ENCODE measurements at places on chromosomes 7 and 10. TPM values are rescaled to one million over a fixed set of nuclear protein-coding genes. Genes with fewer than 3 reads are reported as not detected.

DNA sequence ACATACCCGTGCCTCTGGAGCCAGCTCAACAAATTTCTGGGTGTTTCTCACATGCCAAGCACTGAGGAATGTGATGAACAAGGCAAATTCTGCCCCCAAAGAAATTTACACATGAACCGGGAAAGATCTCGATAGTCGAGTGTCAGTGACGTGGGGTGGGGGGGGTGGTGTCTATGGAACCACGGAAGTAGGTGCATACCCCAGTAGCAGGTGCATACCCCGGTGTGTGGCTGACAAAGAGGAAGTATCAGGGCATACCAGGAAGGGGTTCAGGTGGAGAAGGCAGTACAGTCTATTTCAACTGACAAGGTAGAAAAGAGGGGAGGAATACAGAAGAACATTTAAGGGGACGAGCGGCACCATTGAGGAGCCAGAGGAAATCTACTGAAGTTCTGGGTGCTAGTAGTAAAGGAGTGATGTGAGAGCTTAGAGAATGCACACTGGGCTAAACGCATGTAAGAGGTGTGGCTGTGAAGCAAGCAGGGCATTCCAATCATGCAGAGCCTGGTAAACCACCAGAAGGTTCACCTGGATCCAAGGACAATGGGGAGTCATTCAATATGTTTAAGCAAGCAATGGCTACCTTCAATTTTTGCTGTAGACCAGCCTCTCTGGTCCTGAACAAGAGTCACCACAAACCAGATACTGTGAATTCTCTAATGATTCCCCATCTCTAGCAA lies 6.2 kb downstream of the CCDC6 start:
- H3K27ac ChIP-seq = peak overlapping the region; percentile 46
- no peaks in the 10 kb centered on the region for H3K27me3 ChIP-seq
- H3K4me1 ChIP-seq = peaks cover 83% of the 10 kb centered on the region
- no peaks in the 10 kb centered on the region for H3K36me3 ChIP-seq
- no peak overlapping the region for H3K4me3 ChIP-seq

GRCh38 chr10:17387861-17388503 lies 66.4 kb downstream of the ST8SIA6 start:
- H3K36me3 ChIP-seq = peaks cover 6% of the 10 kb centered on the region
- H3K27ac ChIP-seq = peak overlapping the region; percentile 79
- no peaks in the 10 kb centered on the region for H3K27me3 ChIP-seq
- H3K4me1 ChIP-seq = peaks cover 37% of the 10 kb centered on the region
- no peak overlapping the region for H3K4me3 ChIP-seq
- DNase-seq = no peak

SPDYE8 gene
- total RNA-seq = not detected

LRMDA gene
- total RNA-seq = 0.48 TPM

CALD1 gene
- 120 TPM for total RNA-seq

DNA sequence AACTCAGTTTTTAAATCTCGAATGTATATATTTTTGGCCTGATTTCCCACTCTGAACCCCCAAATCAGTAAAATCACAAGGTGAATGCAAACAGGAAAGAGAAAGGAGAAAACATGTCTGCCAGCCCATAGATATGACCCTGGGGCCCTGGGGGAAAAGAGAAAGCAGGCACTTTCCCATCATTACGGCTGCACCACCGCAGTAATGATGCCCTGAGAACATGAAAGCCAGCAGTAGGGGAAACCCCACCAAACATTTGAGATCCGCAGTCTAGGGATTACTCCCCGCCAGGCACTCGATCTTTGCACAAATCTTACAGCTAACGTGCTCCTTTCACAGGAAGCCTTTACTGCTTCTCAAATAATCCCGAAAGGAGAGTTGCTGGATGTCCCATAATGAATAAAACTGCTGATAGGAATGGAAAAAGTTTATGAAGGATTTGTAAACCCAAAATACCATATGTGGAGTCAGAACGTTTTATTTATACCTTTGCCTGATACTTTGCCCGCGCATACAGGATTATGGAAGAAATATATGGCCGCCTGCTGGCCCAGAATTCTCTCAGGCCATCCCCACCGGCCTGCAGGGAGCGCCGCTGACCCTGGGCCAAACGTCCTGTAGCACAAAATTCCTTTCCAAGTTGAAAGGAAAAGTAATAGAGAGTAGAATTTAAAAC lies 180.0 kb upstream of the INHBA start:
- no peak for DNase-seq
- H3K4me1 ChIP-seq = peaks cover 15% of the 10 kb centered on the region
- no peaks in the 10 kb centered on the region for H3K27me3 ChIP-seq
- H3K27ac ChIP-seq = no peak overlapping the region
- H3K36me3 ChIP-seq = no peaks in the 10 kb centered on the region

- no peak overlapping the region for H3K4me3 ChIP-seq
- H3K4me1 ChIP-seq = no peaks in the 10 kb centered on the region
- peak; percentile 37 for DNase-seq
- peaks cover 57% of the 10 kb centered on the region for H3K36me3 ChIP-seq
Observed at GRCh38 chr7:99525713-99526440, 21.4 kb downstream of the ZKSCAN5 start.

DNA sequence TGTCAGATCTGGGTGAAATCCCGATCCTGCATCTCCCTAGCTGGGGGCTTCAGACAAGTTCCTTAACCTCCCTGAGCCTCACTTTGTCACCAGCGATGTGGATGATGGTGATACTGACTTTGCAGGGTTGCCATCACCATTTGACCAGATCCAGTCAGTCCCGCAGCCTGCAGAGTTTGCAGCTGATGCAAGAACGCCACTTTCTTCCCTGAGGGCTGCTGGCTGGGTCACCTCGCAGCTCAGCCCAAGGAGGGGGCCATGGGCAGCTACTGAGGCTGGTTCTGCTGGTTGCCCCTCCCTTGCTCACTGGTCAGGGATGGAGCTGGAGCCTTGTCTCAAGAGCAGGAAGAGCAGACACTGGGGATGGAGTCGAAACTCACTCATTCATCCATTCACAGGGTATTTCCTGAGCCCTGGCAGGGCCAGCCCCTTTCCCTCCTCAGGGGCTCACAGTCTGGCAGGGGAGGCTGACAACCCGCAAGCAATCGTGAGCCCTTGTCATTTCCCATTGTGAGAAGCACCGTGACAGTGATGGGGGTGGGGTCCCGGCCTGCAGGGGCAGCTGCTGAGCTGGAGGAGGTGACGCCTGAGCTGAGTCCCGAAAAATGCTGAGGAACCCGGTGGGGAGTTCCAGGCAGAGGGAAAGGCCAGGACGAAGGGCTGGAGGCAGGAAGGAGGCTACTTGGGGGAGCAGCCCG lies 111.1 kb upstream of the TCF7L2 start:
- DNase-seq = peak; percentile 61
- H3K4me3 ChIP-seq = no peak overlapping the region
- H3K4me1 ChIP-seq = peaks cover 40% of the 10 kb centered on the region
- H3K36me3 ChIP-seq = no peaks in the 10 kb centered on the region
- peaks cover 21% of the 10 kb centered on the region for H3K27me3 ChIP-seq

GPRIN2 gene
- 20.9 TPM for total RNA-seq

DNA sequence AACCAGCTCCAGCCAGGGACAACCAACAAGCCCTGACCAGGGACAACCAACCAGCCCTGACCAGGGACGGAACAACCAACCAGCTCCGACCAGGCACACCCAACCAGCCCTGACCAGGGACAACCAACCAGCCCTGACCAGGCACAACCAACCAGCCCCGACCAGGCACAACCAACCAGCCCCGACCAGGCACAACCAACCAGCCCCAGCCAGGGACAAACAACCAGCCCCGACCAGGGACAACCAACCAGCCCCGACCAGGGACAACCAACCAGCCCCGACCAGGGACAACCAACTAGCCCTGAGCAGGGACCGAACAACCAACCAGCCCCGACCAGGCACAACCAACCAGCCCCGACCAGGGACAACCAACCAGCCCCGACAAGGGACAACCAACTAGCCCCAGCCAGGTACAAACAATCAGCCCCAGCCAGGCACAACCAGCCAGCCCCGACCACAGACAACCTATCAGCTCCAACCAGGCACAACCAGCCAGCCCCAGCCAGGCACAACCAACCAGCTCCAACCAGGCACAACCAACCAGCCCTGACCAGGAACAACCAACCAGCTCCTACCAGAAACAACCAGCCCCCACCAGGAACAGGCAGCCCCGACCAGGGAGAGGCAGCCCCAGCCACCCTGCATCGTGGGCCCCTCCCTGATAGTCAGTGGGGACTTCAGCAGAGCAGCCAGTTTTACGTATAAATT lies 56.4 kb downstream of the PROSER2 start:
- no peak for DNase-seq
- no peak overlapping the region for H3K27ac ChIP-seq
- H3K4me1 ChIP-seq = peaks cover 28% of the 10 kb centered on the region
- H3K27me3 ChIP-seq = no peaks in the 10 kb centered on the region

DNA sequence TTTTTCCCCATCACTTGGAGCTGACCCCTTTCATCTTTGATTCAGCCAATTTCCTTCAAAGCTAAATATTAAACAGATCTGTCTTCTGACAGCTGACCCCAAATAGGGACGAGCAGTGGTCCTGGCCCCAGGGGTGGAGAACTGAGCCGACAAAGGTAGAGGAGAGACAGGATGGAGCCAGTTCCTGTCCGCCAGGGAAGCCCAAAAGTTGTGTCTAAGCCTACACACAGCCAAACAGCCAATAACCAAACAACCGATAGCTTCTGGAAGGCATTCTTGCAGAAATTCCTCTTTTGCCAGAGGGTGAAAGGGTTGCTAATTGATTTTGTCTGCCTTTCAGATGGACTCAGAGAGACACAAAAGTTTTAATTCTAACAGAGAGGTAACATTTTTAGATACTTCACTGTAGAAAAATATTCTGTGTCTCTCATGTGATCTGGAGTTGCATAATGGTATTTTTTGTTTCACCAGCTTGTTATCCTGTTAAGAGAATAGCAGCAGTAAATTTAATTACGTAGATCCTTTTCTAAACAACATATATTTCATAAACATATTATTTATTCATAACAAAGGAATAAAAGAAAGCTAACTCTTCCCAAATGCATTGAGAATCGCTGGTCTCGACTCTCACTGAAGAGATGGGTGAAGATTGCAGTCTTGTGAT lies 161.7 kb upstream of the LYZL1 start:
- H3K36me3 ChIP-seq = no peaks in the 10 kb centered on the region
- H3K27me3 ChIP-seq = no peaks in the 10 kb centered on the region
- no peak overlapping the region for H3K4me3 ChIP-seq
- DNase-seq = no peak
- no peak overlapping the region for H3K27ac ChIP-seq

CISD1 gene
- 48.3 TPM for total RNA-seq

LEP gene
- total RNA-seq = not detected

DNA sequence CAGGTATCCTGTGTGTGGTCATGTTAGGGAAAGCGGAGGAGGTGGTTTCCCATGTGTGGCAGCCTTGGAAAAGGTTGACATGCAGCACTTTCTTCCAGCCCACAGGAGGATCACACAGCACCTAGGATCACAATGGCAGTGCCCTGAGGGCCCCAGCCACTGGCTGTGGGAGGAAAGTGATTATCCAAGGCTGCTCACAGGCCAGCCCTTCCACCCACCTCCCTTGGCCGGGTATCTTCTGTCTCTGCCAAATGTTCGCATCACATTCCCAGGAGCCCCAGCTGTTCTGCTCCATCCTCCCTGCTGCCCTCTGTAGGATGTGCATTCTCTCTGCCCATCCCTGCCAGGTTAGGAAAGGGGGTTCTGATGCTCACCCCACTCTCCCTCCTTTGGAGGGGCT lies 2.5 kb upstream of the MLXIPL start:
- H3K4me1 ChIP-seq = peaks cover 7% of the 10 kb centered on the region
- no peak overlapping the region for H3K4me3 ChIP-seq
- peaks cover 35% of the 10 kb centered on the region for H3K27me3 ChIP-seq
- H3K36me3 ChIP-seq = no peaks in the 10 kb centered on the region

- DNase-seq = no peak
- no peak overlapping the region for H3K4me3 ChIP-seq
- no peaks in the 10 kb centered on the region for H3K27me3 ChIP-seq
- peaks cover 10% of the 10 kb centered on the region for H3K36me3 ChIP-seq
- H3K4me1 ChIP-seq = peaks cover 8% of the 10 kb centered on the region
Observed at GRCh38 chr10:75754096-75754831, 322.8 kb downstream of the LRMDA start.

DNA sequence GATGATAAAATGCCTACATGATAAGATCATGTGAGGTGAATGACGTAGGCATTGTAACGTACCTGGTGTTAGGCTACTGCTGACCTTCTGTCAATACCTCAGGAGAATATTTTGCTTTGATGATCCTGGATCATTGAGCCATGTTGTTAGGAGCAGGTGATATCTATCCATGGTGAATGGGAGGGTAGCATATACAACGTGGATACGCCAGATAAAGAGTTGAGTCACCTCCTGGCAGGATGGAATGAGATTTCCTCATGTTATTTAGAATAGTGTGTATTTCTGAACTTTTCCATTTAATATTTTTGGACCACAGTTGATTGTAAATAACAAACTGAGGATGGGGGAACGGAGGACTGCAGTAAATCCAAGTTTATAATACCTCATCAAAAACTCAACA lies 11.8 kb upstream of the CLDN12 start:
- no peak for DNase-seq
- H3K36me3 ChIP-seq = peaks cover 9% of the 10 kb centered on the region
- peaks cover 7% of the 10 kb centered on the region for H3K27me3 ChIP-seq
- H3K4me1 ChIP-seq = no peaks in the 10 kb centered on the region
- no peak overlapping the region for H3K4me3 ChIP-seq
- no peak overlapping the region for H3K27ac ChIP-seq

DNA sequence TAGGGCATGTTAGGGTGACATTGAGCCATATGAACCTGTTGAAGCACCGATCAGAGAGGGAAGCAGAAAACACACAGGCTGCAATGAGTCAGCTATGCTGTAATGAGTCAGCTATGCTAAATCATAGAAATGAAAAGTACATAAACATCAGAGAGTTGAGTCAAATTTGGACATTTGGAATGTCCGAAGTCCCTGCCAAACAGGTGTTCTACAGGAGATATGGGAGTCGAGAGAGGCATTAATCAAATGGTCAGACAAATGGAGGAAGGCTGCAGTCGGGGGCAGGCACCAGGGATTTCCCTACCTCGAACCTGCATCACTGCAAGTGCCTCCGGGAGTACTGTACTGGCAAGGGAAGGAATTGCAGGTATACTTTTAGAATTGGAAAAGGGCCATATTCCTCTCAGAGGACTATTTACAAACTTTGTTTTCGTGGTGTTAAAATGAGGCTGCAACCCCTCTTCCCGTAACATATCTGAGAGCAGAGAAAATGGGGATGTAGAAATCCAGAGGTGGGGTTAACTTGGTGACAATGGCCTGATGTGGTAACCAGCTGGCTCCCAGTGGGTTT lies 8.8 kb upstream of the ZC3HAV1 start:
- H3K4me1 ChIP-seq = peaks cover 9% of the 10 kb centered on the region
- no peaks in the 10 kb centered on the region for H3K36me3 ChIP-seq
- no peak overlapping the region for H3K4me3 ChIP-seq
- no peak for DNase-seq
- H3K27me3 ChIP-seq = peaks cover 5% of the 10 kb centered on the region
- no peak overlapping the region for H3K27ac ChIP-seq

GRCh38 chr10:104589431-104589830 lies 51.7 kb upstream of the SORCS3 start:
- H3K27ac ChIP-seq = no peak overlapping the region
- H3K4me1 ChIP-seq = peaks cover 9% of the 10 kb centered on the region
- no peaks in the 10 kb centered on the region for H3K36me3 ChIP-seq

PRSS37 gene
- not detected for total RNA-seq

CTAGE15 gene
- total RNA-seq = 2.9 TPM

- peaks cover 7% of the 10 kb centered on the region for H3K4me1 ChIP-seq
- H3K36me3 ChIP-seq = no peaks in the 10 kb centered on the region
- peaks cover 15% of the 10 kb centered on the region for H3K27me3 ChIP-seq
- H3K4me3 ChIP-seq = no peak overlapping the region
Observed at GRCh38 chr10:6729861-6730344, 149.8 kb upstream of the PRKCQ start.
